ENCODE measurements at places on chromosomes 1 and 21.

DNA sequence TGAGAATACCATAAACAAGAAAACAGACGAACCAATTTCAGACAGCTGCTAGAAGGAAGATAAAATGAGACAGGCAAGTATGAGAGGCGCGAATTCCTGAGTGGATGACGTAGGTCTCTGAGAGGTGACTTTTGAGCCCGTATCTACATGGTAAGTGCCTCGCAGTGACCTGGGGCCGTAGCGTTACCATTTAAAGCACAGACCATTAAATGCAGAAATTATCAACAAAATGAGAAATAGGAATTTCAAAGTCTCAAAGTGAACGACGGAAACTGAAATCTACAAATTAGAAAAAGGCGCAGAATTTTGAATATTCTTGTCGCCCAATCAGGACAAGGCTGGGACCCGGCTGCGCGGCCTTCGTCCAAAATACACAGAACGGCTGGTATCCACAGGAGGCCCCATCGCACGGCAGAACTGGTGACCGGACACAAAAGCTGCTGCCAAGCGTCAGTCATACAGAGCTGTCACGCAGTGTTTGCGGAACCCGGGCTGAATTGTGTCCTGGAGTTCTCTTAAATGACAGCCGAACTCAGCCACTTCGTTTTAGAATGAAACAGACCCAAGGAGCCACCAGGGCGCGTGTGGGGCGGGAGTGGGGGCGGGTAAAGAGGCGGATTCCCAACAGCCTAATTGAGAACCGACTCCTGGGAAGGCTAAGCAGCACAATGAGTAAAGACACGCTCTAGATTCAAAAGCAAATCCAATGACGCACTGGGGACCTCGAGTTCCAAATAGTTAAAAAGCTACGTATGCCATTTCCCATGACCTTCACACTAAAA is 13.8 kb upstream of the BOLA1 start:
- DNase-seq = peak; percentile 80

DNA sequence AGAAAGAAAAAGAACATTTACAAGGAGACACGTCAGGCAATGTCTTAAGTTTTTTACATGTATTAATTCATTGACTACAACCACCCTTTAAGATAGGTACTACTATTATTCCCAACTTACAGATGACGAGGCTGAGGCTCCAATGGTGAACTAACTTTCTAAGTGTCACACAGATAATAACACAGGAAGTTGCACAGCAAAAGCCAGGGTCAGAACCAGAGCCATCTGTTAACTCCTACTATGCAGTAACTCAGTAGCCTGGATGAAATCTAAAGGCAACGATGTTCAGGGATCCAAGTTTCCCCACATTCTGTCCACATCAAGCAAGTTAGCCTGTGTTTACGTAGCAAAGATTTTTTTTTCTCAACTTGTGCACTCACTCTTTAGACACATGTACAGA is 371.7 kb downstream of the PTPRC start:
- DNase-seq = no peak

GRCh38 chr1:53681977-53682685 is 56.8 kb downstream of the GLIS1 start:
- peak; percentile 72 for DNase-seq

DNA sequence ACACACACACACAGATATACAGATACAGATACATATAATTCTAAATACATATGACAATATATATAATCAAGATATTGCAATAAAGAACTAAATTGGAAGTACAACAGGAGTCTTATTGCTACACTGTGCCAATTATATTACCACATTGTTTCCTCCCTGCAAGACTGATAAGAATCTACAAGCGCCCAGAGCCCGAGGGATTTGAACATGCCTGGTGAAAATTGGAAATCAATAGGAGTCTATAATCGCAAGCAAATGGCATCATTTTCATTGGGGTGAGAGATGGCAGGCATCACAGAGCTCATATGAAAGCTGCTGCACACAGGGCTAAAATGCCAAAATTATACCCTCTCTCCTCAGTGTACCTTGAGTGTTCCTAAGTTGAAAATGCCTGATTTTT is 152.9 kb upstream of the PTBP2 start:
- DNase-seq = no peak

- no peak for DNase-seq
Observed at GRCh38 chr1:55286856-55287602, 71.9 kb upstream of the USP24 start.

Measured in D341Med (cell line).